NCI-H1417 treated with DMSO at 0.1 percent for 48 hours (cell line): ENCODE measurements at places on chromosomes 16 and 17.
A peak's percentile ranks its signal among the peaks of the same experiment; 100 is the strongest.

DNA sequence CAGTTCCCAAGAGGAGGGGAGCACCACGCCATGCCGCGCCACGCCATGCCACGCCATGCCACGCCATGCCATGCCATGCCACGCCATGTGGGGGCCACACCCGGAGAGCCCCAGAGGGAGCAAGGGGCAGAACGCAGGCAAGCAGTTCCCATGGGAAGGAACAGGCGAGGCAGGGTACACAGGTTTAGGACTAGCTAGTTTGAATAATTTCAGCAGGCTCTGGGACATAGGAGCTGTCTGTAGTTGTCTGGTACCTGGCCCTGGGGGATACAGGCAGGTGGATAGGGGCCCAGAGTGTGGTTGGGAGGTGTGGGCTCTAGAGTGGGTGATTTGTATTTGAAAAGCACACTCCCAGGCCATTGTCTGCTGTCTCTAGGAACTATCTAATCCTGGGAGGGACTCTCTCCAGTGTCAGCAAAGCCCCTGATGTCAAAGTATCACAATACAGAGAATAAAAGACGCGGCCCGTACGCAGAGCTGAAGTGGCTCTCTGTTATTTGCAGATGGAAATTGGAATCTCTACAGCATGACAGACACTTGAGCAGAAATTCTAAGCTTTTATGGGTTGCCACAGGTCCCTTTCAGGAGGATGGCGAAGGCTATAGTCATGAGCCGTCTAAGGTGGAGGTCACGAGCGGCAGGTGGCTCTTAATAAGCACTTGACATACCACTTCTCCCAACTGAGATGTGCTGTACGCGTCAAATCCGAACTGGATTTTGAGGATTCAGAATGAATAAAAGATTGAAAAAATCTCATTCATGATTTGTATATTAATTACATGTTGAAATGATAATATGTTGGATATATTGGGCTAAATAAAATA lies 220.8 kb upstream of the TNRC6C start:
- DNase-seq = peak; percentile 46

GRCh38 chr16:49936791-49937190 lies 80.9 kb upstream of the ZNF423 start:
- DNase-seq = no peak

DNA sequence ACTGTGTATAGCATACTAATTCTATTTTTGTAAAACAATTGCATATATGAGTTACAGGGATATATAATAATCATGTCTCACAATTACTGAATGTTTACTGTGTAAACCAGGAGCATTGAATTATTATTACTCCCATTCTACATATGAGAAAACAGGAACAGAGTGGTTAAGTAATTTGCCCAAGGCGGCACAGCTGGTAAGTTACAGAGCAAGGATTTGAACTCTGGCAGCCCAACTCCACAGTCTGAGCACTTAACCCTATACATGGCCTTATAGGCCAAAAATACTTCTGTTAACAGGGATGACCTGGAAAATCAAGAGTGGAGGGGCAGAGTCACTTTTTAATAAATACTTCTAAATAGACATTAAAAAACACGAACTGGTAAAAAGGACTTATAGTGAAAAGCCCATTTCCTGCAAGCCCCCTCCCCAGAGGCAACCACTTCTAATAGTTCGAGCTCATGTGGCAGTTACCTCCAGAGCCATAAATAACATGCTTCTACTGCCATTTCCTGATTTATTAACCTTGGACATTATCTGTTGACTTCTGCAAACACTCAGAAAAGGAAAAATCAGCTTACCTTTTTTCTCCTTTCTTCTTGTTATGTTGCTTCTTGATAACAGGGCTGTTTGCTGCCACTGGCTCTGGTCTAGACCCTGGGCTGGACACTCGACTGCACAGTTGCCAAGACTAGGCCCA lies 22.1 kb upstream of the ADGRG1 start:
- no peak for DNase-seq

GRCh38 chr16:59567496-59567895 lies 833.4 kb upstream of the GOT2 start:
- no peak for DNase-seq

GRCh38 chr16:67490335-67491096 lies 7.2 kb upstream of the AGRP start:
- DNase-seq = no peak

DNA sequence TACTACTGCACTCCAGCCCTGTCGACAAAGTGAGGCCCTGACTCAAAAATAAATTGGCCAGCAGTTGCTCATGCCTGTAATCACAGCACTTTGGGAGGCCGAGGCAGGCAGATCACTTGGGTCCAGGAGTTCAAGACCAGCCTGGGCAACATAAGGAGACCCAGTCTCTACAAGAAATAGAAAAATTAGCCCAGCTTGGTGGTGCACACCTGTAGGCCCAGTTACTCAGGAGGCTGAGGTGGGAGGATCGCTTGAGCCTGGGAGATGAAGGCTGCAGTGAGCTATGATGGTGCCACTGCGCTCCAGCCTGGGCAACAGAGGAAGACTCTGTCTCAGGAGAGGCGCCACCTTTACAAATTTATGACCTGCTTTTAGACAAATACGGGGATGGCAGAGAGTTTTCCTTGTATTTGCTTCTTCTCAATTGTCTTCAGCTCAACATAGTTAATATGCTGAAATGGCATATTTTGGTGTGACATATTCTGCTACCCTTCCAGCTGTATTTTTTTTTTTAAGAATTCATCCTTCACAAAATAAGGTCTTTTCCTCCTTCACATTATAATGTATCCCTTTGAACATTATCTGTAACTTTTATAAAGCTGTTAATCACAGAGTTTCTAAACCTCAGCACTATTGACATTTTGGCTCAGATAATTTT lies 21.1 kb upstream of the YPEL2 start:
- no peak for DNase-seq

DNA sequence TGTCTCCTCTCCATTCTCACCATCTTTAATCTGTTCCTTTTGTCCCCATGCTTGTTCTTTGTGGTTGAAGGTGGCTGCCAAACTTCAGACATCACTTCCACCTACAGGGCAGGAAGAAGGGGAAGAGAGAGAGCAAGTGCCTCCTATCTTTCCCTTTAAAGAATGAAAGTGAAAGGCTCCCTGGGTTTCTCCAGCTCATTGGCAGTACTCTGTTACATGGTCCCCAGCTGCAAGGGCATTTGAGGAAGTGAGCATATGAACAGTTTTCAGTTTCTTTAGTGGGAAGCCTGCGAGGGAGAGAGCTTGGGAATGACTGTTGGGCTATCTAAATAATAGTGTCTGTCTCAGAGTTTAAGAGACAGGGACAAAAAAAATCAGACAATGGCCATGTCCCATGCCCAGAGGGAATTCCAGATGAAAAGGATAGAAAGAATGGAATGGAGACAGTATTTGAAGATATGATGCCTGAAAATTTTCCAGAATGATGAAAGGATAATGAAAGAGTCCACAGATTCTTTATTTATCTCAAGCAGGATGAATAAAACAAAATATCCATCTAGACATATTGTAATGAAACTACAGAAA lies 159.9 kb downstream of the LGALS9B start:
- no peak for DNase-seq

DNA sequence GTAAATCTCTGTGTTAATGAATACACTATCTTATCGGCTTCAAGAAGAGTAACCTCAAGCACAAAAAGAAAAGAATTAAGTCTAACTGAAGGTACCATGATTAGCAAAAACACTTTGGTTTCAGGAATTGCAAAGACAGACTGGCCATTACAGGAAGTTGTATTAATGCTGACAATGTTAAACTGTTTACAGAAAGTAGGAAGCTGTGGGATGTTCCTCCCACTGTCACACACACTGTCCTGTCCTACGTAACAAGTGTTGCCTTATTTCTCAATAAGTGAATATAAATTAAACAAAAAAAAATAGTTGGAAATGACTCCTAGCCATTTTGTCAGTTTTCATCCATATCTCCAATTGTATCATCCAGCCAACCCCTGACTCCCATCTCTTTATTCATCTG lies 8.6 kb downstream of the GNA13 start:
- DNase-seq = no peak

GRCh38 chr16:67613808-67614207 lies 31.1 kb upstream of the CARMIL2 start:
- DNase-seq = no peak

GRCh38 chr17:28239271-28239624 lies 79.8 kb upstream of the TMEM97 start:
- no peak for DNase-seq

- DNase-seq = no peak
These were observed 15.0 kb downstream of the CBX4 start for GRCh38 chr17:79824234-79824633.

- no peak for DNase-seq
These were observed 704 bp downstream of the ASIC2 start for GRCh38 chr17:33292201-33292980.

DNA sequence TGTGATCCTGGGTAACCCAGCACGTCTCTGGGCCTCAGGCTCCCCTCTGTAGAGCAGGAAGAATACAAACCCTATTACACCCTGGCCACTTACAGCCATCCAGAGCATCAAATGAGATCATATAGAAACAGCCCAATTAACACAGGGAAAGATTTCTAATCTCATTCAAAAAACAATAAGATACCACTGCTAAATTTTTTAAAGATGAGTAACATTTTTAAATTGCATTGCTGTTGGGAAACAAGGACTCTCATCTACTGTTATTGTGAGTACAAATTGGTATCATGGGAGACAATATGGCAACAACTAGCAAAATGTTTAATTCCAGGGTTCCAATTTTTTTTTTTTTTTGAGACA lies 41.1 kb downstream of the SRL start:
- no peak for DNase-seq

- DNase-seq = no peak
These were observed 240.5 kb downstream of the GSG1L start for GRCh38 chr16:27822996-27823395.

- DNase-seq = no peak
These were observed 3.7 kb downstream of the MIEN1 start for GRCh38 chr17:39726617-39727016.
